ENCODE measurements at places on chromosomes 12 and 14.

DNA sequence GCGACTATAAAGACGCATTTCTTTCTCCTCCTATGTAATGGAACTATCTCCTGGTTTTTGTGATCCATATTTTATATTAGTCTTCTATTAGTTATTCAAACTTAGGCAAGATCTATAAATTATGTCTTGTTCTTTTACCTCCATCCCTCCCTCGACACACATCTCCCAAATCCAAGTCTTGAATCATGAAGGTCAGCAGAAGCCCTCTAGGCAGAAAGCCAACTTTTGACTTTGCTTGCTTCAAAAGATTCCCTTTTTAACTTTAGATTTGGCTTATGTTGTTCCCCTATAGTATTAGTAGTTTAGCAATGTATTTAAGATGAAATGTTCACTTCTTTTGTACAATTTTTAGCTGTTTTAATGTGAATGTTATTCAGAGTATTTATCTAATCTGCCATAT, 689.8 kb downstream of the SLC6A15 start:
- H3K4me1 ChIP-seq: no peaks in the 10 kb centered on the region
- H3K27me3 ChIP-seq: no peaks in the 10 kb centered on the region
- no peak for DNase-seq

DNA sequence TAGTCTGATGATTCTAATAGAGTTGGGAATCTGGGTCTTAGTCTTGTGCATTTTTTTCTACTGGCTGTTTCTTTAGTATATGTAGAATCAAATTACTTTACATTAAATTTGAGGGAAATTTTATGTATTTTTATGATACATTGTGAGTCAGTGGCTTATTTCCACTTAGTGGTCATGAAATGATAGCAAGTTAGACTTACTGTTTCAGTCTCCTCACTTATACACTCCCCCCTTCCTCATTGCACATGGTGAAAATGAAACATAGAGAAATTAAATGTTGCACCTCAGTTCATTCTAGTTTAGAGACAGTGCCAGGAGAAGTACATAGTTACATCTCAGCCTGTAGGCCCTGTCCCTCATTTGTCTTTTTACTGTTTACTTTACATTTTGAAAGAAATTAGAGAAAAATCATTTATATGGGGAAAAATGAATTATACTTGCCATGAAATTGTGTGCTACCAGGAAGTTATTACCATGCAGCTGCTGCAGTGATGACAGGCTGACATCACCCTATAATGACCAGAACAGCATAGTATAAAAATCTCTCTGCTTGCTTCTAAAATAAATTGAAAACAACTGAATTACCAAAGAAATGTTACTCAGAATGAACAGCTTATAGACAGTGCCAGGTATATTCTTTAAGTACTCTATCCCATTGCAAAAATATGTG, 113.2 kb downstream of the TRMT5 start:
- no peaks in the 10 kb centered on the region for H3K27me3 ChIP-seq
- DNase-seq: no peak
- no peaks in the 10 kb centered on the region for H3K36me3 ChIP-seq

GRCh38 chr14:95477411-95478269, 38.8 kb downstream of the SYNE3 start:
- no peaks in the 10 kb centered on the region for H3K27me3 ChIP-seq
- H3K36me3 ChIP-seq: no peaks in the 10 kb centered on the region
- no peak overlapping the region for H3K27ac ChIP-seq
- no peak overlapping the region for H3K4me3 ChIP-seq
- no peak for DNase-seq
- H3K4me1 ChIP-seq: no peaks in the 10 kb centered on the region

GRCh38 chr14:24943024-24943423, 106.9 kb downstream of the STXBP6 start:
- H3K27me3 ChIP-seq: no peaks in the 10 kb centered on the region
- H3K27ac ChIP-seq: no peak overlapping the region
- no peaks in the 10 kb centered on the region for H3K36me3 ChIP-seq
- DNase-seq: peak; percentile 28
- H3K4me3 ChIP-seq: no peak overlapping the region

DNA sequence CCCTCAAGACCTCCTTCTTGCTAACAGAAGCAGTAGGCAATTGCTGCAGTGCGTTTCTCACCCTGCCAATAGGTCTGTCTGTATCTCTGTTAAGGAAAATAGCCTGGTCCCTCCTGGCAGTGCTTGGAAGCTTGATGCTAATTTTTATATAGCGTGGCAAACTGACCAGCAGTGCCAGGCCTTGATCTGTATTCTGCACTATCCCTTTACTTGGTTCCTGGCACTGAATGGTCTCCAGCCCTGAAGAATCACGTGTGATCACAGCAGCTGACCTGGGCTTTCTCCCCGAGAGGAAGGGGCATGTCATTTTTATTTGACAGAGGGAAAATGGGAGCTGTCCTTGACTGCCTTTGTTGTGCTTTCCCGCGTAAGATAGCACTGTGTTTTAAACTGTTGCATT, 48.7 kb upstream of the TRAF3 start:
- no peaks in the 10 kb centered on the region for H3K36me3 ChIP-seq
- no peaks in the 10 kb centered on the region for H3K27me3 ChIP-seq
- no peak overlapping the region for H3K27ac ChIP-seq

GRCh38 chr14:93708800-93709199, 79.5 kb downstream of the PRIMA1 start:
- no peaks in the 10 kb centered on the region for H3K36me3 ChIP-seq
- no peaks in the 10 kb centered on the region for H3K4me1 ChIP-seq
- no peak overlapping the region for H3K27ac ChIP-seq
- no peak for DNase-seq
- H3K4me3 ChIP-seq: no peak overlapping the region

- H3K4me3 ChIP-seq: no peak overlapping the region
- no peaks in the 10 kb centered on the region for H3K4me1 ChIP-seq
- H3K36me3 ChIP-seq: no peaks in the 10 kb centered on the region
- H3K27me3 ChIP-seq: no peaks in the 10 kb centered on the region
- H3K27ac ChIP-seq: no peak overlapping the region
Measured at GRCh38 chr14:35133542-35134328, 11.4 kb downstream of the PRORP start.

GRCh38 chr12:10584415-10584814, 29.0 kb downstream of the MAGOHB start:
- no peaks in the 10 kb centered on the region for H3K27me3 ChIP-seq
- no peak overlapping the region for H3K27ac ChIP-seq
- no peak overlapping the region for H3K4me3 ChIP-seq

DNA sequence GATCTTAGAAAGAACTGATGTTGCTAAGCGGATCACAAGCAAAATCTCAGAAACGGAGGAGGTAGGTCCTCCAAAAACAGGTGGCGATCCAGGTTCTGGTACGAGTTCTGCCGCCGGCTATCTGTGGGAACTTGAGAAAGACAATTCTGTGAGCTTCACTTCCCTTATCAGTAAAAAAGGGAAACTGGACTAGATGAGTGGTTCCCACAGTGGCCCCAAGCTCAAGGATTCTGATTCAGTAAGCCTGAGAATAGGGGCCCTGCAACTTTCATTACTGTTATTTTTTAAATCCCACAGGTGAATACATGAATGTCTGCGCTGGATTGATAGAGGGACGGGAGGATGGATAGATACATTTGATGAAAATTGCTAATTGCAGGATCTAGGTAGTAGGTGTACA, 160.2 kb downstream of the PPM1H start:
- H3K36me3 ChIP-seq: no peaks in the 10 kb centered on the region
- no peaks in the 10 kb centered on the region for H3K4me1 ChIP-seq
- H3K27me3 ChIP-seq: no peaks in the 10 kb centered on the region
- DNase-seq: no peak
- no peak overlapping the region for H3K4me3 ChIP-seq
- H3K27ac ChIP-seq: no peak overlapping the region

DNA sequence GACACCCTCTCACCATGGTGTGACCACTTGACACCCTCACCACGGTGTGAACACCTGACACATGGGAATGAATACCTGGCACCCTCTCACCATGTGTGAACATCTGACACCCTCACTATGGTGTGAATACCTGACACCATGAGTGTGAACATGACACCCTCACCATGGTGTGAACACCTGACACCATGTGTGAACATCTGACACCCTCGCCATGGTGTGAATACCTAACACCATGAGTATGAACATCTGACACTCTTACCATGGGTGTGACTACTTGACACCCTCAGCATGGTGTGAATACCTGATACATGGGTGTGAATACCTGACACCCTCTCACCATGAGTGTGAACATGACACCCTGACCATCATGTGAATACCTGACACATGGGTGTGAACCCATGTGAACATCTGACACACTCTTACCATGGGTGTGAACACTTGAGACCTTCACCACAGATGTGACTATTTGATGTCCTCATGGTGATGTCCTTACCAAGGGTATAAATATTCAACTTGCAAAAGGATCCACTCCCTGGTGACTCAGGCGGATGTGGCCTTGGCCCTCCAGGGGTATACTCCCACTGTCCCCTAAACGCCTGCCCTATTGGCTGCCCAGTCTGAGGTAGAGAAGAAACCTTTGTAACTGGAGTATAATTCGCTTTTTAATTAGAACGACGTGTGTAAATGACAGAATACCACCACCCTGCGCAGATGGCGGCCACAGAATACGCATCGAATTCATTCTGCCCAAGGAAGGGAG, 29.1 kb downstream of the RFLNA start:
- H3K4me1 ChIP-seq: no peaks in the 10 kb centered on the region
- H3K27me3 ChIP-seq: no peaks in the 10 kb centered on the region
- peaks cover 21% of the 10 kb centered on the region for H3K36me3 ChIP-seq
- no peak overlapping the region for H3K27ac ChIP-seq

DNA sequence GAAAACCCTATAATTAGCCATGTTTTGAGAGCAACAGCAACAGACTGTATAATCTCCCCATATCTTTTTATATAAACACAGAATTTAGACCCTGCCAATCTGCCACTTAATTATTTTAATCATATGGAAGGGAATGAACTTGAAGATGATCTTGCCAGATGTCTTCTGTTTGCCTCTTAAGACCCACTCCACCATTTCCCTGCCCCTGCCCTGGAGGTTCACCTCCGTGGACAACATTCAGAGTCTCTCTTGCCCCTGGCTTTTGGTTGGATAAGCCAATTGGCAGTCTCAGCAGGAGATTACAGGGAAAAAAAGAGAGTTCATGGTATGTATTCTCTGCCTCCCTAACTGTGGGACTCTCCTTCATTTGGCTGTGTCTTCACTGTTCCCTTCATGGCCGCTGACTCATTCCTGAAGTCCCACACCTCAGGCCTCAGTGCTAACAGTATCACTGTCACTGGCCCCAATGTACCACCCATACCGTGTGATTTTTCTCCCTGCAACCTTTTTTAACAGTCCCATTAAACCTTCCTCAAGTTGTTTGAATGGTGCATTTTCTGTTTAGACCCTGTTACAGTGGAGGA, 184.8 kb downstream of the PIK3C2G start:
- no peak for DNase-seq
- H3K36me3 ChIP-seq: no peaks in the 10 kb centered on the region

- no peaks in the 10 kb centered on the region for H3K4me1 ChIP-seq
- H3K4me3 ChIP-seq: no peak overlapping the region
- H3K27ac ChIP-seq: no peak overlapping the region
Measured at GRCh38 chr12:123900871-123901376, 71.7 kb downstream of the CCDC92 start.

- H3K4me3 ChIP-seq: no peak overlapping the region
- H3K4me1 ChIP-seq: no peaks in the 10 kb centered on the region
- H3K27me3 ChIP-seq: no peaks in the 10 kb centered on the region
- H3K36me3 ChIP-seq: no peaks in the 10 kb centered on the region
Measured at GRCh38 chr14:34069854-34070582, 119.1 kb upstream of the EGLN3 start.

DNA sequence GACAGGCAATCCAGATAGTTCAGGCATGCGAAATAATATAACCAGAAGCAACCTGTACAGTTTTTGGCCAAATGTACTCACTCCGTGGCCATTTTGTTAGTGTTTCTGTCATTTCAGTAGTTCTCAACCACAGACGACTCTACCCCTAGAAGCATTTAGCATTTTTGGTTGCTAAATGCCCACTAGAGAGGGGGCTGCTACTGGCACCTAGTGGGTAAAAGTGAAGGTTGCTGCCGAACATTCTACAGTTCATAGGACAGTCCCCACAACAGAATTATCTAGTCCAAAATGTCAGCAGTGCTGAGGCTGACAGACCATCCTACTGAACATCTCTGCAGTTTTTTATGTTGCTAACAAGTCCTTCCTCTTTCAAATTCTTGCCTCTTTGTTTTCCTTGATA, 107.4 kb downstream of the TSHR start:
- no peaks in the 10 kb centered on the region for H3K36me3 ChIP-seq
- H3K27ac ChIP-seq: no peak overlapping the region
- peak; percentile 9 for DNase-seq
- no peaks in the 10 kb centered on the region for H3K4me1 ChIP-seq

DNA sequence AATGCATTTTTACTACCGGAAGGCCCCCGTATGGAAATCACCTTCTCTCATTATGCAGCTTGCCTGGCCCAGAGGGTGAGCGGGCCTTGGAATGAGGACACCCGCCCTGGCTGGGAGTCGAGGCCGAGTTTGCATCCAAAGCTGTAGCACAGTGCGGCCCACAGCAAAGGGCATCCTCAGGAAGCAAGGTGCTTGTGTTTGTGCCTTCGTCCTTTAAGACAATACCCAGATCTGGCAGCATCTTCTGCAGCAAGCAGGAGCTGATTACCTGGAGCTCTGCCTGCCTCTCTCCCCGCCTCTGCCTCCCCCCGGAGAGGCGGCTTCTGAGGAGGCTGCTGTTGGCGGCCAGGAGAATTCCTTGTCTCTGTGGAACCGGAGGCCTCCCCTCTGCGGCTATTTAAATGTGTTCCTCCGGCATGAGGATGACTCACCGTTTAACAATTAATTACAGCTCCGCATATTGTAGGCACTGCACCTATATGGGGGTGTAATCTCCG, 145.3 kb downstream of the CACNA1C start:
- no peaks in the 10 kb centered on the region for H3K27me3 ChIP-seq
- no peaks in the 10 kb centered on the region for H3K36me3 ChIP-seq
- no peak for DNase-seq

DNA sequence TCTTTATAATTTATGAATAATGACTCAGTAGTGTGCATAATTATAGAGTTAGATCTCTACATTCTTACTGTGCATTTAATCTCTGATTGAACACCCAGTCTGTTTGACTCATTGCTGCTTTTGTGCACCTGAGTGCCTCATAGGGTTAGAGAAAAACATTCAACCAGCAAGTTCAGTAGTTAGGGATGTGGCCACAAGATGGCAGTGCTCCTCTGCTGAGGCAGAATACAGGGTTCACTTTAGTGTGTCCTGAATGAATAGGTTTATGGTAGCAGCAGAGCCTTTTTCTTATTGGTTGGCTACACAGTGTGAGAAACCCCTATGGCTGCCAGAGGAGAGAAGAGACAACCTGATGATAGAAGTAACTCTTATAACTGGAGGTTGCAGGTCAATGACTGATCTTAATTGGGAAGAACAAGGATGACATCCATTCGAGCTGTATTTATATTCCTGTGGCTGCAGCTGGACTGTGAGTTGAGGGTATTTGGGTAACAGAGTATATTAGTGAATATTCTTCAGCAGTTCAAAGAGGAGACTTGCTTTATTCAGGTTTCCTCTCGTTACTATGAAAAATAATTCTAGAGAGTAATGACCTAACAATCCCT, 194.9 kb upstream of the OR4E1 start:
- H3K4me3 ChIP-seq: no peak overlapping the region
- no peak overlapping the region for H3K27ac ChIP-seq
- H3K4me1 ChIP-seq: no peaks in the 10 kb centered on the region
- H3K36me3 ChIP-seq: no peaks in the 10 kb centered on the region
- peak; percentile 58 for DNase-seq

- H3K36me3 ChIP-seq: no peaks in the 10 kb centered on the region
- H3K4me3 ChIP-seq: no peak overlapping the region
- H3K27me3 ChIP-seq: peaks cover 4% of the 10 kb centered on the region
- H3K4me1 ChIP-seq: peaks cover 1% of the 10 kb centered on the region
Measured at GRCh38 chr14:36222337-36222736, 45.8 kb upstream of the PTCSC3 start.

Measured in body of pancreas (tissue), 4 donors.